ENCODE measurements at places on chromosomes 1 and 21.

DNA sequence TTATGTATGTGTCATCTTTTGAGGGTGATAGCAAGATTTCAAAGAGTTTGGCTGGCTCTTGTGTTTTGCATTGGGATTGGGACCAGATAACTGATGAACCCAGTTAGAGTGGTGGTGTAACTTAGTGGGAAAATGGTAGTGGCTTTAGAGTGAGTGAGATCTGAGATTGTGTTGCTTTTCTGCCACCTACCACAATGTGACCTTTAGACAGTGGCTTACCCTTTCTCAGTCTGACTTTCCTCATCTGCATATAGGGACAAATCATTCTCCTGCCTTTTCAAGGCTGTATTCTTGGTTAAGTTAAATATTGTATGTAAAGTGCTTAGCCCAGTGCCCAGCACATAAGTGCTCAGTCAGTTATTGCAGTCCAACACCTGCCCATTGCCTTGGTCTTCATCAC is 31.3 kb downstream of the CENPF start:
- no peak for DNase-seq

DNA sequence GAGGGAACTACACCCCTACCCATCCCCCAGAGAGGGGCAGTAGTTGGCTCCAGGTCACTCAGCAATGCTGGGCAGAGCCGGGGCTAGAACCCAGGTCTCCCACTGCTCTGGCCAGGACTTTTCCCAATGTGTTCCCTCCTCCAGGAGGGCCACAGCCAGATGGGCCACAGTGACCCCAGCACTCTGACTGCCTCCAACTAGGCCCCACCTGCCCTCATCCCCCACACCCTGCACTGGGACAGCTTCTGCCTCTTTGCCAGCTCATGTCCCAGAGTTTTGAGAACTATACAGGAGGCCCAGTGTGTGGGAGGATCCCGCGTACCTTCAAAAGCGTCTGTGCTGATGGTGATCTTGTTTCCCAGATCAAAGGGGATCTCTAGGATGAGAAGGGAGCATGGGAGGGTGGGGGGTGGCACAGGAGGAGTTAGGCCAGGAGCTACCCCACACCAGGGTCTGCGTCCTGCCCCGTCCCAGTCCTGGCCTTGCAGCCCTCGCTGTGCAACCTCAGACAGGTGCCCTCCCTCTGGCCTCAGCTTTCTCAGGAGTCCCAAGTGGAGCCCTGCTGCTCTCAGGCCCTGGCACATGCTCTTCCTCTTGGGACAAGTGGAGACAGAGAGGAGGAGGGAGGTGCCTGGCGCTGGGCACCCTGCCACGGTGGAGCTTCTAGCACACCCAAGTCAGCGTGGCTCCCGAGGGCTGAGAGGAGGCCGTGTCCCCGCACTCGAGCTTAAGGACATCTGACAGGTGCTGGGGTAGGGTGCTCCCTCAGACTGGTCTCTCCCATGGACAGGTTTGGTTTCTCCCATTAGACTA is 22.0 kb downstream of the MYOM3 start:
- no peak for DNase-seq

DNA sequence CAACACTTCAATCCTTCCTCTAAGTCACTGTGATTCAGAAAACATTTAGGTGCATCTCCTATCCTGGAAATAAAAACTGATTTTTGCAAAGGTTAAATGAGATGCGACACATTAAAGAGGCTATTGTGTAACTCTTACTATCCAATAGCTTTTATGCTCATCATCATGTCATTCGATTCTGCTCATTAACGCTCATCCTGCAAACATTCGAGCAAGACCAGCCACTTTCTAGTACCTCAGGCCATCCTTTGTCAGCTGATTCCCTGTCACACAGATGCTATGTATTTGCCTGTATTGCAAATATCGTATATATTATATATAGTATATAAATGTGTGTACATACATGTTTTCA is 131.6 kb downstream of the TLR5 start:
- no peak for DNase-seq

DNA sequence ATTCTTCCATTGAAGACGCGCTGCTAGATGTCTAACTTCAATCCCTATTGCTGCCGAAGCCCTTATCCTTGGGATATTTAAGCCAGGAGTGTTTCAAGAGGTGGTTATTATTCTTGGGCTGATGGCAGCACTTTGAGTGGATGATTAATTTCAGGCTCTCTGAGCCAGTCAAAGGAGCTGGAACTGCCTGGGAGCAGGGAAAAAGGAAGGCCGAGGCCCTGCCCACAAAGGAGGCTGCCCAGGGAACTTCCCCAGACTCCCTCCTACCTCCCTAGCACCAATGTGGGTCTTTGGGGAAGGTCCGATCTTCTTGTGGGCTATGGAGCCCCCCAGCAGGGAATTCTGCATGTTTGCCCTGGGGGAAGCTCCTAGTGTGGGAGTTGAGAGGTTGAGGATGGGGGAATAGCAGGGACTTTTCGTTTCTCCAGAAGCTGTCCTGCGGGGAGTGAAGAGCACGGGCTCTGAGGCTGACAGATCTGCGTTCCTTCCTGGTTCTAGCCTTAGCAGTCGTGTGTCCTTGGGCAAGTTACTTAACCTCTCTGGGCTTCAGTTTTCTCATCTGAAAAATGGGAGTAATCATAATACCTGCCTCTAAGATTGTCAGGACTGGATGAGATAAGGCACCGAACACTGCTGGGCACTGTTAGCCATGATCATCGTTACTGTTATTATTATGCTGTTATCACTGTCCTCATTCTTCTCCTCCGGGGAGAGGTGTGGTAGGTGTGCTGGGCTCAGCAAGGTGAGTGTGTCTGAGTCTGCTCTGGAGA is 6.3 kb downstream of the KCNQ4 start:
- no peak for DNase-seq

GRCh38 chr21:26087223-26087918 is 83.2 kb downstream of the APP start:
- DNase-seq = no peak

Measured in NCI-H460 (cell line).